Activated gamma-delta T cell treated with Interleukin-2 at 50 U/mL for 16 hours (primary cell): ENCODE measurements at places on chromosomes 4 and X.

GRCh38 chr4:142091691-142092182 lies 455.4 kb downstream of the IL15 start:
- no peak for DNase-seq

- DNase-seq: no peak
These were observed 14.7 kb downstream of the SLIT2 start for GRCh38 chr4:20266215-20267082.

GRCh38 chrX:103776546-103776945 lies at the start of gene PLP1:
TSS of gene PLP1 (plus strand) at chrX:103776840. CDS start at chrX:103776996, 156 bp downstream.
- DNase-seq: no peak

GRCh38 chrX:2325076-2325784 lies 175.5 kb downstream of the DHRSX start:
- DNase-seq: peak; percentile 26

DNA sequence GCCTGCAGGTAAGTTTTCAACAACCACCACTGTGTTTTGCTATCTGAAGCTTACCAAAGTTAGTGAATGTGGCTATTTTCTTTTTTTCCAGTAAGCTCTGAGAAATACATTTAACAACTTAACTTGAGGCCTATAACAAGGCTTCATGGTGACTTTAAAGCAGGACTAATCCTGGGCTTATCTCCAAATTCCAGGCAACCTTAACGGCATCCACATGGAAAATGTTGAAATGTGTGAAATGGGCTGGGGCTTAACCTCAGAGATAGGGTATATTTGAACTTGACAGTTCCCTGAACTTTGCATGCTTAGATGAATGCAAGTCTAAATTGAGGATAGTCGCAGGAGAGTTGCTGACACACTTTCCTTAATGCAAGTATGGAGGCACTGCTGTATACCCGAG lies 539.2 kb downstream of the GALNTL6 start:
- no peak for DNase-seq

GRCh38 chr4:154194649-154195048 lies 296.9 kb downstream of the DCHS2 start:
- no peak for DNase-seq

DNA sequence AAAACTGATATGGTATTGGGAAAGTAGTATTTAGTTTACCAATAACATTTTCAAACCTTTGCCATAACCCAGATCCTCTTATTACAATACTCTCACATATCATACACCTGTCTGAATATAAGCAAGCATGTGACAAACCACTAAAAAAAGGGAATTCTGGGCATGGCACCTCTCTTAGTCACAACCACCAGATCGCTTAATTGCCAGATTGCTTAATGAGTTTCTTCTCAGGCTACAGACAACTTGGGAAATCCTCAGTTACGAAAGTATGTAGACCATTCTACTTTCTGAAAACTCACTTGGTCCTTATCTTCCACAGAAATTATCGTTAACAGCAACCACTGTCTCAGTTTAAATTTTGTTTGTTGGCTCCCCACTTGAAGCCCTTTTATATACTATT lies 2.1 kb downstream of the NAF1 start:
- DNase-seq: no peak

DNA sequence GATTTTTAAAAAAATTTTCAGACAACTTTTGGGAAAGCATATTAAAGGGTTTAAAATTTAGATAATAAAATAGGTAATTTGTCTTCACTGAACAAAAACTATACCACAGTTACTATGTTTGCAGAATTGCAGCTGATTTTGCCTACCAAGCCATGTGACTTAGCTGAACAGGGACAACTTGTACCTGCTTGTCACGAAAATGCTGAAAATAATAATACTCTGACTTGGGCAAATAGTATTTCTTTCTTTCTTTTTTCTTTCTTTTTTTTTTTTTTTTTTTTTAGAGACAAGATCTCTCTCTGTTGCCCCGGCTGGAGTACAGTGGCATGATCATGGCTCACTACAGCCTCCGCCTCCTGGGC lies 225.2 kb upstream of the PPP1R2C start:
- DNase-seq: no peak
